ENCODE measurements at places on chromosomes 2 and 18. TPM values are rescaled to one million over a fixed set of nuclear protein-coding genes. Genes with fewer than 3 reads are reported as not detected.

GRCh38 chr2:118120401-118120780 lies 32.1 kb downstream of the INSIG2 start:
- no peak for DNase-seq

GRCh38 chr2:191299010-191299409 lies 53.8 kb downstream of the MYO1B start:
- no peak for DNase-seq

DNA sequence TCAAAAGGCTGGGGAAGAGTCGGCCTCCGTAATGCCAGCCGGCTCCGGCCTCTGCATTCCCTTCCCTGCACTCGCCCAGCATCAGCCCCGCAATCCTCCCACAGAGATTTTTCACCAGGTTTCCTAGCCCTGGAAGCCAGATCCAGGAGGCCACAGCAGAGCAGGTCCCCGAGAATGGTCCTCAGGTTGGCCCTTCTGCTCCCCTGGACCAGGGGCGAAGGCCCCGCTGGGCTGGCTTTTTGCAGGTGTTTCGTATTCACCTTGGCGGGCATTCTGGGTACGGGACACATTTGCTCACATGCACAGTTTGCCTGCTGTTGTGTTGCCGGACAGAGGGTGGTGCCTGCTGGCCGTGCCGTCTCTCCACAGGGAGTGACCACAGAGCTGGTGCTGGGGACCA lies 309.5 kb downstream of the NDUFA10 start:
- DNase-seq, result no peak

GRCh38 chr2:64582774-64583340 lies 58.7 kb downstream of the AFTPH start:
- DNase-seq, result no peak

DNA sequence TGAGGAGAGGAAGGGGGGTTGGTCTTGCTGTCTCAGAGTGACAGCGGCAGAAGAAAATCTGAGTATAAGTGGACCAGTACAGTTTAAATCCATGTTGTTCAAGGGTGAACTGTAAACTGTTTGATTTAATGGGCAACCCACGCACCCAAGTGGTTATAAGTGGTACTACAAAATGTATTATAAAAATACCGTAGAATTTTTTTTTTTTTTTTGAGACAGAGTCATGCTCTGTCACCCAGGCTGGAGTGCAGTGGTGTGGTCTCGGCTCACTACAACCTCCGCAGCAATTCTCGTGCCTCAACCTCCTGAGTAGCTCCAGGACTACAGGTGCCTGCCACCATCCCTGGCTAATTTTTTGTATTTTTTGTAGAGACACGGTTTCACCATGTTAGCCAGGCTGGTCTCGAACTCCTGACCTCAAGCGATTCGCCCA lies 2.1 kb upstream of the CHCHD5 start:
- no peak for DNase-seq

GRCh38 chr2:174078275-174078674 lies 113.1 kb upstream of the SP3 start:
- no peak for DNase-seq

GRCh38 chr2:127759931-127760330 lies 51.0 kb downstream of the WDR33 start:
- DNase-seq, result no peak

GRCh38 chr2:28389399-28390240 lies 3.0 kb upstream of the FOSL2 start:
- no peak for DNase-seq

DNA sequence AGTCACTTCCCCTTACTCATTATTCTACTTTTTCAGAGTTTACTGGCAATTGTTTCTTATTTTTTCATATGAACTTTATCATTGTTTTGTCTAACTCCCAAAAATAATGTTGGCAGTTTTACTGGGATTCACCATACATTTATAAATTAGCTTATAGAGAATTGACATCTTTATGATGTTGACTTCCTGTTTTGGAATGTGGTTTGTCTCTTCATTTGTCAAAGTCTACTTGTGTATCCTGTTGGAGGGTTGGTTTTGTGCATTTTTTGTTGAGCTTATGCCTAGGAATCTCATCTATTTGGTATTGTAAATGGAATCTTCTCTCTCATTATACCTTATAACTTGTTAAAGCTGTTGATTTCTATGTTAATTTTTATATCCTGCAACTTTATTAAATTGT lies 16.4 kb downstream of the EPC2 start:
- no peak for DNase-seq

DNA sequence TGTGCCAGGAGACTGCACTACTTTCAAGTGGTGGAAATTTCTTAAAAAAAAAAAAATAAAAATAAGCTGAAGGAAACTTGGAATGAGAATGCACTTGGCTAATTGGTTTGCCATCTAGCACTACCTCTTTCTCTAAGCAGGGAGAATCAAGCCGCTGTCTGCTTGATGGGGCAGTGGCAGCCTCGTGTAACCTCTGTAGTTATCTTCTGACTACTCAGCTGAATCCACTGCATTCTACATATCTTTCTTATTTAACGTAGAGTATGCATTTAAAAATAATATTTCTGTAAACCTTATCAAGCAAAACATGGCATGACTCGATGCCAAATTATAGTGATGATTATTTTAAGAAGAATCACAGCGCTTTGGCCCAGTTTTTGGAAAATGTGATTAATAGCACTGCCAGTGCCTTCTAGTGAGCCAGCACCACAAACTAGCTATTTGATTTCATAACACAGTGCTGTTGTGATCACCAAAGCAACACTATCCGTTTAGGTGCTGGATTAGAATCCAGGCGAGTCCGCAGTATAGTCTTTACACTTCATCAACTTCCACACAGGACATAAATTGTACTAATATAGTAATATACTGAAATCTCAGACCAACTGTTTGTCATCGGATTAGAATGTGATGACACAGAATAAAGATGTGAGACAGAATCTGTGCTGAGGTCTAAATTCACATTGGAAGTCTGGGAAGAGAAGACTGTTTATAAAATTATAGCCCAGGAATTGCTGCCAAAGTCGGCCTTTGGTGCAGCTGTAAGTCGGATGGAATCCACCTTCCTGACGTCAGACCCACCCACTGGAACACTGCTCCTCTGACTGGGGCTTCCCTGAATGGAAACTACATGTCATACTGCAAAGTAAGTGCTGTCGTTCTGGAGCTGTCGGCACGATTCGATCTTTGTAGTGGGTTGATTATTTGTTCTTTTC lies 136.5 kb upstream of the ETAA1 start:
- DNase-seq, result no peak

- no peak for DNase-seq
Measured at GRCh38 chr2:177324797-177325196, 60.3 kb upstream of the NFE2L2 start.

GRCh38 chr2:236637686-236638569 lies 68.3 kb downstream of the ACKR3 start:
- no peak for DNase-seq

- DNase-seq, result no peak
Measured at GRCh38 chr2:143171817-143172216, 42.6 kb downstream of the ARHGAP15 start.

- DNase-seq, result no peak
Measured at GRCh38 chr18:3041843-3042242, 28.9 kb upstream of the LPIN2 start.

- DNase-seq, result no peak
Measured at GRCh38 chr2:117536139-117536538, 278.4 kb upstream of the DDX18 start.

DNA sequence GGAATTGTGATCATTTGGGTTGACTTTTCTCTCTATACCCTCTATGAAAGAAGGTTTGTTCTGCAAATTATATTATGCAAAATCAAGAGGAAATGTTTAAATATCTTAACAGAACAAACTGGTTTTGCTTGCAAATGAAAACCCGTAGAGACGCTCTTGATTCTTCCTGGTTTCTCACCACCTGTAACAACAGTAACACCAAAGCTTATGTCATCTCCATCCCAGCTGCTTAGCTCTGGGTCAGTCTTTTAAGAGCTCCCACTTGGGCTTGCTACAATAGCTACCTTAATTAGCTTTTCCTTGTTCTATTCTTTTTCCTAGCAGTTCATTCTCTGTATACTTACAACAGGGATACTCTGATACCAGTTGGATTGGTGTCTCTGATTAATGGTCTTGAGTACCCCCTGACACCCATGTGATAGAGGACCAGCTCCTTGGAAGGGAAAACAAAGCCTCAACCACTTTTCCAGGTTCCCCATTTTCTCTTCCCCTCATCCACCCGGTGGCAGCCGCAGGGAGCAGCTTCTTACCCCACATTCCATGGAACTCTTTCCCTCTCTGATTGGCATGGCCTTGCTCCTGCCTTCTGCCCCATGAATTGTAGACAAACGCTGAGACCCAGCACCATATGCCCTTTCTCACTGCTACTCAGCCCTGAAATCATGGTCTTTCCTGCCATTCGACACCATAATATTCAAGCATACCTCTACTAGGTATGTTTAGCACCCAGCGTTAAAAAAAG lies 27.7 kb downstream of the TMEM182 start:
- DNase-seq, result no peak

GRCh38 chr2:188813315-188813714 lies 160.9 kb upstream of the COL3A1 start:
- DNase-seq, result no peak

DNA sequence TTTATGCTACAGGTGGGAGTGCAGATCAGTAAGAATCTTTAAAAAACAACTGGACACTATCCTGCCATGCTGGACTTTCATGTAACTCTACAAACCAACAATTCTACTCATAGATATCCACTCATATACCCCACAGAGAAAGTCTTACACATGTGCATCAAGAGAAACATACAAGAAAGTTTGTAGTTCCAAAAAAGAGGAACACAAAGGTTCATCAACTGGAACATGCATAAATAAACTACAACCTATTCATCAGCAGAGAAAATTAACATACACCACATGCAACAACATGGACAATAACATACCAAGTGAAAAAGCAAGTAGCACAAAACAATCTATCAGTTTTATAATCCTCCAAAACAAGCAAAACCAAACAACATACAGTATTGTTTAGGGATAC lies 17.0 kb downstream of the TCF4 start:
- DNase-seq, result no peak

DNA sequence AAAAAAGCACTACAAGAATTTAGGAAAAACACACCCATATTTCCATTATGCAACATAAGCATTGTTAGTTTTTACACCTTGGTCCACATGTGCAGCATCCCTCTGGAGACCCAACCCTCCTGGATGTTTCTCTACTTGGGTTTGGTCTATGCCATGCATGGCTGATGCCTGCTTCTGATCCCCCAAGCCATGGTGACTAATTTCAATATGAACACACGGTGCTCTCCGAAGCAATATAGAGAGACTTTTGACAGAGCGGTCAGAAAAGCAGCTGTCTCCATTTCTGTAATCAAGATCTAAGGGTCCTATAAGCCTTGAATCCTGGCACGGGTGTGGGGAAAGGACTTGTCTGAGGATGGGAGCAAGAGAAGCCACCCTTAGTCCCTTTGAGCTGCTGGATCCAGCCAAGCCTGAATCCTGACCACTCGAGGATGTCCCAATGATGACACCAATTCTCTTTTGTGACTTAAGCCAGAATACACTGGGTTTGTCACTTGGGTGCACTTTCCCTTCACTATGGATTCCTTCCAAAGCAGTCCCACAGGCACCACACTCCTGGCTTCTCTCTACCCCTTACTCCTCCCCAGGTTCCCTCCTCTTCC lies 91.5 kb downstream of the ACTR2 start:
- no peak for DNase-seq

GRCh38 chr2:214674278-214674677 lies 135.2 kb downstream of the BARD1 start:
- DNase-seq, result no peak

The NDC80 gene
- polyA plus RNA-seq, result 27.6 TPM

The UGT1A7 gene
- polyA plus RNA-seq, result not detected

The HOXD9 gene
- polyA plus RNA-seq, result 71.8 TPM

The RAB27B gene
- polyA plus RNA-seq, result 5.2 TPM

The HOXD8 gene
- 42.2 TPM for polyA plus RNA-seq

The CNDP2 gene
- 285 TPM for polyA plus RNA-seq

The APCDD1 gene
- 93.6 TPM for polyA plus RNA-seq

The CRYGC gene
- not detected for polyA plus RNA-seq

The PLGLB1 gene
- 16.2 TPM for polyA plus RNA-seq

The UNC80 gene
- 0.79 TPM for polyA plus RNA-seq
